ENCODE measurements at places on chromosomes 7 and 10. TPM values are rescaled to one million over a fixed set of nuclear protein-coding genes. Genes with fewer than 3 reads are reported as not detected.
A peak's percentile ranks its signal among the peaks of the same experiment; 100 is the strongest.

GRCh38 chr7:105452085-105452484, 63.4 kb upstream of the SRPK2 start:
- no peak for DNase-seq

DNA sequence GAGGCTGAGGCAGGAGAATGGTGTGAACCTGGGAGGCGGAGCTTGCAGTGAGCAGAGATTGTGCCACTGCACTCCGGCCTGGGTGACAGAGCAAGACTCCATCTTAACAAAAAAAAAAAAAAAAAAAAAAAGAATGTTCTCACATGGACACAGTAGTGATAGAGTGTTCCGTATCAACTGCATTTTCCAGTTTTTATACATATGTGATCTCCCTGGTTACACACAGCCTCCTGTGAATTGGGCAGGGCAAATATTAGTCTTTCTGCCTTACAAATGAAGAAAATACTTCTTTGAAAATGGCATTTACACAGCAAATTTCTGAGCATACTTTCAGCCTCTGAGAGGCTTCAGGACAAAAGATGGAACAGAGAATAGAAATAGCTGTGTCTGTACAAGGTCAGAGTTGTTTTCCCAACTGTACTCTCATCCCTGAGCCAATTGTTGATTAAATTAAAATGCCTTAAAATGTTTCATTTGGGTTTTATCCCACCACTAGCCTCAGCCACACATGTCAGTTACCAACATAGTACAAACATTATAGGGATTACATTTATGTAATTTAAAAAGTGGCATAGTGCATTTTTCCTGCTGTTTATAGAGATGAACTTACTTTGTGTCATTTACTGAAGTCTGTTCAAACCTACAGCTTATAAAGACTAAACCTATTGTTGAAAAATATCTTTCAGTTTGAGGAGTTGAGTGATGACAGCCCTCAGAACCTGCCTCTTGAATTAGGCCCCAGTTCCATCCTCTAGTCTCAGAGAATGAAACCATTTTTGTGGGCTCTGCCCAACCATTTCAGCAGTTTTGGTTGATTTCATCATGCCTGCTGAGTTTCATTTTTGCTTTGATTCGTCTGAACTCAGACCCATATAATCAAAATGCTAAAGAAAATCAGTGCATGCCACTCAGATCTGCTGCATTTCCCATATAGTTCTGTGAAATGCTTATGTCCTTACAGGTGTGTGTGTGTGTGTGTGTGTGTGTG, 609.4 kb upstream of the C7orf33 start:
- no peak for DNase-seq

The SLC26A3 gene
- polyA plus RNA-seq, result 0.62 TPM

GRCh38 chr7:135971366-135971725, 5.8 kb downstream of the MTPN start:
- DNase-seq, result no peak

The TUBAL3 gene
- polyA plus RNA-seq, result 0.06 TPM

The GPC2 gene
- 14.0 TPM for polyA plus RNA-seq

The NAT16 gene
- 0.08 TPM for polyA plus RNA-seq

DNA sequence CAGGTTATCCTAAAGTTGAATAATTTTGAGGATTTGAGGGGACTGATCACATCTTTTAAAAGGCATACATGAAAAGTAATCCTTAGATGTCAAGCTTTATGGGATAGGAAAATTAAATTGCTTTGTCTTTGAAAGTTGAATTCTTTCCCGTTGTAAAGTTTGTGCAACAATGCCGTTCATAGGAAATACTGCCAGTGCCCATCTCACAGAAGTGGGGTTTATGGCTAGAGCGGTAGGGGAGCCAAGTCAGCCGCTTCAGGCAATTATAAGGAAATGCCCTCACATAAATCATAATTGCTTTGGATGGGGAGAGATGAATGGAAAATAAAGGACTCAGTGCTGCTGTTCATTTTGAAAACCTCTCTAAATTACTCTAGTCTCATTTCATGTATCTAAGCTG, 18.1 kb downstream of the CDC123 start:
- no peak for DNase-seq

DNA sequence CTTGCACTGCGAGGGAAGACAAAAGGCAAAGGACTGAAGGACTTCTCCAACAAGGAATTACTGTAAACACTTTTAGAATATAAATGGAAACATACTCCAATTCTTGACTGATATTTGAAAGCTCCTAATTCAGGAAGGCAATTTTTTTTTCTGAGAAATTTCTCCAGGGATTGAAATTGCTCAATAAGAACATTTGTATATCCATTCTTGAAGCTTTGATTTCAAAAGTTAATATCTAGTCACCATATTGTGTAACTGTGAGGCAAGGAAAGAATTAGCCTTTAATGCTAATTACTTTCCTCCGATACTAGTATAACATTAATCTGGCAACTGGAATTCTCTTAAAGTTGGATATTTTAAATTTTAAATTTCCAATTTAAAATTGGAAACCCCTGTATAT, 188.4 kb upstream of the COL1A2 start:
- DNase-seq, result no peak

The GATA3 gene
- 129 TPM for polyA plus RNA-seq

GRCh38 chr10:113459626-113460280, 93.1 kb upstream of the HABP2 start:
- DNase-seq, result no peak

DNA sequence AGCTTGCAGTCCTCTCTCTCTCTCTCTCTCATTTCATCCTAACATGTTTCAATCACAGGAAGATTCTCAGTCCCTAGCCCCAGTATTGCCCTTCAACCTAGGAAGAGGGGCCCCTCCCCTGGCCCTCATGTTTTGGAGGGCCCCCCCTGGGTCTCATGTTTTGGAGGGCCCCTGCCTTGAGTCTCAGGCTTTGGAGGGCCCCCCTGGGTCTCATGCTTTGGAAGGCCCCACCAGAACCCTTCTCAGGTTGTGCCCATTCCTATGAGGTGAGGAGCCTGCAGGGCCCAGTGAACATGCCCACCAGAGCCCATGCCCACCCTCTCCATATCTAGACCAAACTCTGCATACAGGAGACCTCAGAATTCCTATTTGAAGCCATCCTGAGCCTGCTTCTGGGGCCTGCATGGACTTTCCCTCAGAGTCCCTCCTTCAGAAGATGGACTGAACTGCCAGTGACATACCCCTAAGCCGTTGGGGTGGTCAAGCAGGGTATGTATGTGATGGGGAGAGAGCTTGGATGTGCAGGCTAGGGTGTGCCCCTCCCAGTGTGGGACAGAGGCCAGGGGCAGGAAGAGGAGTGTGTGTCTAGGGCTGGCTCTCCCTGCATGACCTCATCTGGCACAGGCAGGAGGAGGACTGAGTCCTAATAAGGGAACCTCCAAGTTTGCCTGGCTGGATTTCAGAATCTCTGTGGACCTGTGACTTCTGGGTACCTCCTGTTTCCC, 8.1 kb upstream of the VDAC2 start:
- DNase-seq, result no peak

GRCh38 chr10:121684276-121684675, 86.0 kb upstream of the FGFR2 start:
- no peak for DNase-seq

The RPP30 gene
- 66.2 TPM for polyA plus RNA-seq

The TRRAP gene
- 42.4 TPM for polyA plus RNA-seq

DNA sequence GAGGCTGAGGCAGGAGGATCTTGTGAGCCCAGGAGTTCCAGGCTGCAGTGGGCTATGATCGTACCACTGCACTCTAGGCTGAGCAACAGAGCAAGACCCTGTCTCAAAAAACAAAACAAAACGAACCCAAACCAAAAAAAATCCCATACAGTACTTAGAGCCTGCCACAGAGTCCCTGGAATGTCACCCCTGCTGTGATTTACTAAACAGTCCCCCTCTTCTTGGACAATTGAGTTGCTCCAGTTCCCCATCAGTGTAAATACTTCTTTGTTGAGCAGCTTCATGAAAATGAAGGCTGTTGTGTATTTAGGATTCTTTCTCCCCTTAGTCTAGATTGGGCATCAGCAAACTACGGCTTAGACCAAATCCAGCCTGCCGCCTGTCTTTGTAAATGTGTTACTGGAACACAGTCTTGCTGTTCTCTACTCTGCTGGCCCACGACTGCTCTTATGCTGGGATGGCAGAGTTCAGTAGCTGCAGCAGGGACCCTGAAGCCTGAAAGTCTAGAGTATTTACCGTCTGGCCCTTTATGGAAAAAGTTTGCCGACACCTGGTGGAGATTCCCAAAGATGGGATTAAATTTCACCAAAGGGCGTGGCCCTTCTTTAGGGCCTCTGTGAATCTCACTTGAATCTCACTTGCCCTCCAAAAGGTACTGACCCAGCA, 57.8 kb downstream of the PALD1 start:
- DNase-seq, result no peak

DNA sequence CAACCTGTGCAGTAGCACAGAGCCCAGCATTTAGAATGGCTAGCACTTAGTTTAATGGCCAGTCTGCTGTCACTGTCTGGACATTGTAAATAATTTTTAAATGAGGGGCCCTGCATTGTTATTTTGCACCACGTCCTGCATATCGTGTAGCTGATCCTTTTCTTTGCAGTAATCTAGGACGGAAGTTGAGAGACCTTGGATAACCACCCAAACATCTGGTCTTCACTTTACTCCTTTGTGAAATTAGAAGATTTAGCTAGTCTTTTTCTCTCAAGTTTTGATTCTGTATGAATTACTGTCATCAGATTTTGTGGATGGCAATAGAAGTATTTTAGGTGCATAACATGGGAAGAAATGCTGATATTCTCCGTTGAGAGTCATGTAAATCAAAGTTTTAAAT, 1.9 kb downstream of the MIOS start:
- no peak for DNase-seq

The FGFR2 gene
- polyA plus RNA-seq, result 86.5 TPM

DNA sequence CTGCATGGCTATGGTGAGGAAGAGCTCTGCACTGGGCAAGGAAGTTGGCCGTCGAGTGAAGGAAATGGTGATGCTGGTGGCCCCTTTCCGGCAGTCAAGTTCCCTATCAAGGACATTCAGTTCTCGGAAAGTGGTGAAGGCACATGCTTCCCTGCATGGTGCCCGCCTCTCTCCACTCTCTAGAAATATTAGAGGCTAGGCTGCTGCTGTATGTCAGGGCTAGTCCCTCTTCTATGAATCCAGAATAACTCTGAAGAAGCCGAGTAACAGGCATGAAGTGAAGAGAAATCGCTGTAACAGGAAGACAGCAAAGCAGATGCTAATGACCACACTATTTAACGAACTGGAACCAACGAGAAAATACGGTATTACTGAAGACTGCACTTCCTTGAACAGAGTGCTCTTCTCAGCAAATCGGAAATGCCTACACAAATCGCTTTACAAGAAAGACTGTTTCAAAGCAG, 5.4 kb downstream of the IDI1 start:
- no peak for DNase-seq

- no peak for DNase-seq
Observed at GRCh38 chr10:86443069-86443468, 76.5 kb upstream of the GRID1 start.

DNA sequence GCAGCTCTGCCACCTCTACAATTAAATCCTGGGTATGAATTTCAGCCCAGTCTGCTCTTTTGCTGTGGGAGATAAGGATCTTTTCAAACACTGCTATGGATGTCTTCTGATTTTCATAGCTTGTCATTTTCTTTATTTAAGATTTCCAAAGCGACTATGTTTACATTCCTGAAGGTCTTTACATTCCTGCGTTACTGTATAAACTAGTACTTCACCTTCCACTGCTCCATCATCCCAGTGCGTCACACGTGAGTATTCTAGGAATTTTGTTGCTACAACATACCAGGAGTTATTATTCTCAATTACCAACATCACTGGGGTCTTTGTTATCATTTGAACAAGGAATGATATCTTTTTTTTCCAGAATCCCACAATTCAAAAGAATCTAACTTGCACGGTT, 944.7 kb downstream of the SORCS3 start:
- no peak for DNase-seq

GRCh38 chr10:3776796-3777571, 8.0 kb downstream of the KLF6 start:
- DNase-seq, result no peak

- no peak for DNase-seq
Observed at GRCh38 chr7:155798673-155799439, 13.4 kb downstream of the SHH start.

The SLC29A4 gene
- 18.6 TPM for polyA plus RNA-seq

The PTF1A gene
- not detected for polyA plus RNA-seq

DNA sequence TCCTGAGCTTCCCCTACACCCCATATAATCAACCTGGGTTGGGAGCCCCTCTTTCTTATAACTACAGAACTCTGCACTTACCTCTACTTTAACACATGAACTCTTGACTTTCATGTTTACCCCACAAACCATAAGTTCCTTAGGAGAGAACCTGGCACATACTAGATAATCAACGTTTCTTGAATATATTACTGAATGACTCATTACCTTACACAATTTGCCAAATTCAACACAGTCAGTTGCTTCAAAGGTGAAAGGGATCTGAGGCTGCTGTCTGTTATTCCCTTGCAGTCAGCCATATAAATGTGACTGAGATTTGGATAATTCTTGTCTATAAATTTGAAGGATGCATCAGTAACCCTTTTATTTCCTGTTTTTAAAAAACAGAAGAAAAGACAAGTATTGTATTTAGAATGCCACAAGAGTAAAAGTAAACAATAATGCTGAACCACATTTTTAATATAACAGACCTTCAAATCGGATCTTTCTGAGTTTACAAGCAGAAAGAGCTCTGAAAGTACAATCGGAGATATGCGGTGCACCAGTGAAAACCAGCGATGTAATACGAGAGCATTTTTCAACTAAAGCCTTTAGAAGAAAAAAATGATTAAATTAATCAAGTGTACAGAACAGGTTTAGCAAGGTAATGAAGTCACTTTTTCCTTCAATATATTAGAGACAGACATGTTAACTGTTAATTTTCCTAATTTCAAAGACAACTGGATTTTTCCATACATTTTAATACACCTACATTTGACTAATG, 29.5 kb upstream of the LRRC17 start:
- no peak for DNase-seq

- no peak for DNase-seq
Observed at GRCh38 chr10:94364482-94364881, 1.7 kb upstream of the NOC3L start.

GRCh38 chr10:122435212-122435827, 19.1 kb upstream of the ARMS2 start:
- DNase-seq, result peak; percentile 29

- DNase-seq, result no peak
Observed at GRCh38 chr10:98254234-98254974, 13.6 kb downstream of the LOXL4 start.

DNA sequence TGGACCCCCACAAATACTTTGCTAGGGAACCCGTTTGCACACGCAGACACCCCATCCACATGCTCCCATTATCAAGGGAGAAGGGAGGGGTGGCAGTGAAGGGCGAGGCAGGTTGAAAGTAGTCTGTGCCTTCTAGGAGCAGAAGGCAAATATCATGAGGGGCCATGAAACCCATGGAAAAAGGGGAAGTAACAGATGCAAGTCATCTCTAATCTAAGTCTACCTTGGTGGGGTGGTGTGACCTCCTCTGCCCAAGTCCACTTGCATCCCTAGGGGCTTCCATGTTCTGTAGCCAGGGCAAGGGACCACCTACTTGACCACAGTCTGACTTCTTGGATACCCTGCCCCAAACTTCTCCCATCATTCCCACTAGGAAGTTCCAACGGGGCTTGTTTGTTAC, 5.5 kb downstream of the GIMAP6 start:
- no peak for DNase-seq

The GRM3 gene
- 0.17 TPM for polyA plus RNA-seq

GRCh38 chr10:23516530-23516929, 77.7 kb downstream of the OTUD1 start:
- no peak for DNase-seq

- DNase-seq, result no peak
Observed at GRCh38 chr10:958106-958505, 26.6 kb upstream of the LARP4B start.

The ASAH2B gene
- polyA plus RNA-seq, result 10.1 TPM

- no peak for DNase-seq
Observed at GRCh38 chr10:35875016-35875676, 233.1 kb upstream of the FZD8 start.

Measured in renal cortex interstitium (tissue), 15 donors.